Right kidney (tissue), 9 donors: ENCODE measurements at places on chromosomes 7 and 10.

DNA sequence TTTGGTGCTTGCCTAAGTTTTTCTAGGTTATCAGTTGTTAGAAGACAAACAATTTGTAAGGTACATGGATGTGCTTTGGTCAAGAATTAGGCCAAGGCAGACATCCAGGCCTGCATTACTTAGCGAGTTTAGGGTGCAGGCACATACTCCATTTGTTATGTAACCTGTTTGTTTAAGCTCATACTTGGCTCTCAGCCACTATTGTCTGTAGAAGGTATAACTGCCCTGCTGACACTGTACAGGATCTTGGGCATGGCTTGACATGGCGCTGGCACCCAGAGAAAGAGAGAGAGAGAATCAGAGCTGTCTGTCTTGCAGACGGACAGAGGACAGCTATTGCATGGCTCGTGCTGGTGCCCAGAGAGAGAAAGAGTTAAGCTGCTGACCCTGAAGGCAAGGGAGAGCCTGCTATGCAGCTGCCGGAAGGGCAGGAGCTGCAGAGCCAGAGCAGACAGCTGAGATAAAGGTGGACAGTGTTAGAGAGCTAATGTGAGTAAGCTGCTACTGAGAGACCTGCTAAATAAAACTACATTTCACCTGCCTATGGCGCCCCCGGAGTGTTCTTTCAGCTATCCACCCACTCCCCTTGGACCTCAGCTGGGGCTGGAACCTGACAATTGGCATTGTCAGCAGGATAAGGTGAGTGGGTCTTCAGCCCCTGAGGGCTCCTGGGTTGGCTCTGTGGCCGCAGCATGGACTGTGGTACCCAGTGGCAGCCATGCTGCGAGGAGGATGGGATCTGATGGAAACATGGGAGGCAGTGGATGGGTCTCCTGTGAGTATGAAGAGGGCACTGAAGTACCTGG is 120.9 kb upstream of the TMEM106B start:
- no peak for DNase-seq

GRCh38 chr7:113285411-113285810 is 167.1 kb upstream of the SMIM30 start:
- DNase-seq: no peak

GRCh38 chr7:139431010-139431409 is 52.5 kb downstream of the KLRG2 start:
- no peak for DNase-seq

DNA sequence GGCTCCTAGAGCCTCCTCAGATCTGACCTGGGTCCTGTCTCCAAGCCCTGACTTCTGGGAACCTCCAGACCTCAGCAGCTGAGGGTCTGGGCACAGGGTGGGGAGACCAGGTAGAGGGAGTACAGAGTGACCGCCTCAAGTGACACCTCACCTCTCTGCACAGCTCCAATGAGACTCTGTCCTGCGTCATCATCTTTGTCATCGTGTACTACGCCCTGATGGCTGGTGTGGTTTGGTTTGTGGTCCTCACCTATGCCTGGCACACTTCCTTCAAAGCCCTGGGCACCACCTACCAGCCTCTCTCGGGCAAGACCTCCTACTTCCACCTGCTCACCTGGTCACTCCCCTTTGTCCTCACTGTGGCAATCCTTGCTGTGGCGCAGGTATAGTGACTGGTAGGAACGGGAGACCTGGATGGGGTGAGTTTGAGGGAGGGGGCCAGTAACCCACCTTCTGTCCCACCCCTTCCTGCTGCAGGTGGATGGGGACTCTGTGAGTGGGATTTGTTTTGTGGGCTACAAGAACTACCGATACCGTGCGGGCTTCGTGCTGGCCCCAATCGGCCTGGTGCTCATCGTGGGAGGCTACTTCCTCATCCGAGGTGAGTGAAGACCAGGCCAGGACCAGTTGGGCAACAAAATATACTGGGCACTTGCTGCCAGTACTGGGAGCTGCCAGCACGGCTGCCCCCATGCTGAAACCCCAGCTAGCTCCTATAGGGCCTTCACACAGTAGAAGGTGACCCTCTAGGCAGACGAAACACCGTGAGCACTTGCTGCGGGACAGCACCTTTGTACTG is 17.8 kb downstream of the SMO start:
- no peak for DNase-seq

GRCh38 chr10:35758076-35758475 is 116.0 kb upstream of the FZD8 start:
- DNase-seq: no peak

DNA sequence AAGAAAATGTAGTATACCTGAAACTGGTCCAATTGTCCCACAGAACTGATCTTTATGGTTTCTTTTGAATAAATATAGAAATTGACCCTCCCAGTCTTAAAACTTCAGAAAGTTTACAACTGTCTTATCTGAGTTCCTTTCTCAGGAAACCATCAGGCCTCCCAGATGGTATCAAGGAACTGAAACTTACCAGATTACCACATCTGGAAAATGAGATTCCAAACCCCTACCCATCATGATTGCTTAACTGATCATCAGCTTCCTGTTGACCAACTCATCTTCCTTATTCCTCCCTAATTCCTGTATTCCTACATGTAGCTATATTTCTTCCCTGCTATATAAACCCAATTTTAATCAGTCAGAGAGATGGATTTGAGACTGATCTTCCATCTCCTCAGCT is 5.5 kb downstream of the VWDE start:
- no peak for DNase-seq

GRCh38 chr7:118214051-118214832 is 10.3 kb upstream of the ANKRD7 start:
- peak; percentile 87 for DNase-seq

DNA sequence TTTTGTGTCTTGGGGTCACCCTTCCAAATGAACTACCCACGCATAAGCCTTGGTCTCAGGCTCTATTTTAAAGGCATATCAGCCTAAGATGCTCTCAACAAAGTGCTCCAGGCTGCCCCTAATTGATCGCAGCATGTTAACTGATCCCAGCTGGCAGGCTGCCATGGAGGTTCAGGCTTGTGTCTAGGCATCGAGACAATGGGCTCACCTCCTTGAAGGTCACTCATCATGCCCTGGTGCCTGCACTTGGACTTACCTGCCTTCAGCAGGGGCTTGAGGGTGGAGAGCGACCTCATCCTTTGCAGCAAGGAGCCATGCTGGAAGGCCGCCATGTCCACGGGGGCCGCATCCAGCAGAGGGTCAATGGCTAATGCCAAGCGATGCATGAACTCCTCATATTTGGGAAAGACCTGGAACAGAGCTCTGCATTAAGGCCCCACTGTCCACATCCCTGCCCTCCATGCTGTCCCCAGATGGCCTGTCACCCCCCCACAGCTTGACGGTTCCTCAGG is 17.8 kb downstream of the PYROXD2 start:
- DNase-seq: no peak

DNA sequence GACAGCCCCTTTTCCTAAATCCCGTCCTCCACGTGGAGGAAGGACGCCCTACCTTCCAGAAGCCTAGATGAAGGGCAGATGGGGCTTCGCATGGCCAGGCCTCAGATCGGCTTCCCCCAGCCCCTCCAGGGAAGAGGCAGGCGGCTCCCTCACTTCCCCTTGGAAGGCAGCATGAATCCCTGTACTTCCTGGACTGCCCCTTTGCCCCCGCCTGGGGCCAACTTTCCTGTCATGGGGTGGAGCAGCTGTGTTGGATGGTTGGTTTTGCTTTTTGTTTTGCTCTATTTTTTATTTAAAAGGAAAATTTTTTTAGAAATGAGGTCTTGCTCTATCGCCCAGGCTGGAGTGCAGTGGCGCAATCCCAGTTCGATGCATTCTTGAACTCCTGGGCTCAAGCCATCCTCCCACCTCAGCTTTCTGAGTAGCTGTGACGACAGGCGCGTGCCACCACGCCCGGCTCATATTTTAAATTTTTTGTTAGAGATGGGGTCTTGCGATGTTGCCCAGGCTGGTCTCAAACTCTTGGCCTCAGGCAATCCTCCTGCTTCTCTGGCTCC is 27.2 kb downstream of the GTF2IRD1 start:
- DNase-seq: no peak

GRCh38 chr10:45660876-45661411 is 11.6 kb downstream of the ZFAND4 start:
- DNase-seq: no peak

- no peak for DNase-seq
These were observed 27.6 kb upstream of the EMX2 start for GRCh38 chr10:117514971-117515370.

- no peak for DNase-seq
These were observed 7.1 kb downstream of the CCM2 start for GRCh38 chr7:45007106-45007505.

- no peak for DNase-seq
These were observed 43.8 kb upstream of the RABGEF1 start for GRCh38 chr7:66696774-66697191.

GRCh38 chr7:158228986-158229385 is 358.6 kb downstream of the PTPRN2 start:
- no peak for DNase-seq

GRCh38 chr7:78226059-78226719 is 427.6 kb downstream of the PHTF2 start:
- DNase-seq: no peak

DNA sequence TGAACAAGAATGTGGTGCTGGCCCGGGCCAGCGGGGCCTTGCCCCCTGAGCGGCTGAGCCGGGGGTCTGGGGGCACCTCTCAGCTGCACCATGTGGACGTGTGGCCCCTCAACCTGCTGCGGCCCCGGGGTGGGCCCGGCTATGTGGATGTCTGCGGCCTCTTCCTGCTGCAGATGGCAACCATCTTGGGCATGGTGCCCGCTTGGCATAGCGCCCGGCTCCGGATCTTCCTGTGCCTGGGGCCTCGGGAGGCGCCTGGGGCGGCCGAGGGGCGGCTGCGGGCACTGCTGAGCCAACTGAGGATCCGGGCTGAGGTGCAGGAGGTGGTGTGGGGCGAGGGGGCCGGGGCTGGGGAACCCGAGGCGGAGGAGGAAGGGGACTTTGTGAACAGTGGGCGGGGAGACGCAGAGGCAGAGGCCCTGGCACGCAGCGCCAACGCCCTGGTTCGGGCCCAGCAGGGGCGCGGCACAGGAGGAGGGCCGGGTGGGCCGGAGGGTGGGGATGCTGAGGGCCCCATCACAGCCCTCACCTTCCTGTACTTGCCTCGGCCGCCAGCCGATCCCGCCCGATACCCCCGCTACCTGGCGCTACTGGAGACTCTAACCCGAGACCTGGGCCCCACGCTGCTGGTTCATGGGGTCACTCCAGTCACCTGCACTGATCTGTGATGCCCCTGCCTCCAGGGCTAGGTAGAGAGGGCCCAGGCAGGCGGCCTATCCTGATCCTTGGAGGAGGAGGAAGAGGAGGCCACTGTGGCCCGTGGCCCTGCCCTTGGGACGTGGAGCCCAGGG is 1.1 kb upstream of the TRIP6 start:
- peak; percentile 27 for DNase-seq

DNA sequence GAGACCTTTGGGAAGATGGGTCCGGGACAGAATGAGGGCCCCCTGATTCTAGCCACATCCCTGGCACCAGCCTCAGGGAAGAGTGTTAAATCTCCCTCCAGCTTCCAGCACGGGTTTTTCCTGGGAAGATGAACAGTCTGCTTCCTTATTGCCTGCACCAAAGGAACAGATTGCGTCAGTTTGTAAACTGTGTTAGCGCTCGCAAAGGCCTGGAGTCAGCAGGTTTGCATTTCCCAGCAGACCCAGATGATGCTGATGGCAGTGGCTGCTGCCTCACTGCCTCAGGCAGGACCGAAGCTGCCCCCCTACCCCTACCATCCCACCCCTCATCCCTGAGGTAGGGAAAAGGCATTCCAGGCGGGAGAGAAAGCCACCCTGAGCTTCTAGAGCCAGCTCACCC is 34.6 kb upstream of the LRRC4 start:
- no peak for DNase-seq

DNA sequence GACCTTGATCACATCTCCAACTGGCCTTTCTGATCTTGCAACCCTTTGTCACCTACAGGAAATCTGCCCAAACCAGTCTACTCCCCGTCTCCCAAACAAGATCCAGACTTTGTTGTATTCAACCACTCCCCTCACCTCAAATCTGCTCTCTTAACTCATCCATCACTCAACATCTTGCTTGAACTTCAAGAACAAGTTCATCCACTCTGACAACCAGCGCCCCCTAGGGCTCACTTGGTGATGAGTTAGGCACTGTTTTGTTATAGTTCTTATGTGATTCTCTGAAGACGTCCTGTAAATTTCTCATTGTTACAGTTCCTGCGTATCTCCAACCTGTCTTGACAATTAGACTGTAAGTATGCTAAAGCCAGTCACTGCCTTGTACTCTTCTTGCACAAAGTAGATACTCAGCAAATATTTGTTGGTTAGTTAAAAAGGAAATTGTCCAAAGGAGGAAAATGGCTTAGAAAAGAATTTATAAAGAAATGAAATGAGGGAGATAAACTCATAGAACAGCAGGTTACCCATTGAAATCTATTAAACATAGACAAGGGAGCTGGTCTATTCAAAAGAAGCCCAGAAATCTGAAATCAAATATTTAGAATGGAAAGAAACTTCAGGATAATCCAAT is 5.3 kb downstream of the FRMD4A start:
- DNase-seq: no peak
